ENCODE measurements at places on chromosomes 11 and 22.

GRCh38 chr22:50683994-50684371, 11.4 kb downstream of the SHANK3 start:
- no peak for DNase-seq

- no peak for DNase-seq
These were observed 20.9 kb downstream of the PRG3 start for GRCh38 chr11:57359896-57360690.

DNA sequence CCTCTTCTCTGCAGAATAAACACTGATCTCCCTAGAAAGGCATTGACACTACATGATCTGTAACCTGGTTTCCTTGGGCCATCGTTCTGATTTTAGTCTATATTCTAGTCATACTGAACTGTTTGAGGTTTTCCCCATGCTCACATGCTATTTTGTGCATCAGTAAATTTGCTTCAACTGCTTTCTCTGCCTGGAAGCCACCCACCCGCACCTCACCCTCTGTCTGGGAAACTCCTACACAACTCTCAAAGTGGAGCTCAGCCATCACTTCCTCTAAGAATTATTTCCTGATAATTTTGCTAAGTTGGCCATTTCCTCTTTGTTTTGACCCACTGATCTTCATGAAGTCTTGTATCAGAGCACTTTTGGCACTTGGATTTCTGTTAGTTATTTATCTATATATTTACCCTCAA, 36.1 kb downstream of the MMP20 start:
- no peak for DNase-seq

GRCh38 chr11:110827276-110827675, 115.0 kb upstream of the ARHGAP20 start:
- no peak for DNase-seq

Data from GM23248 (cell line).